ENCODE measurements at places on chromosomes 7 and 10.

DNA sequence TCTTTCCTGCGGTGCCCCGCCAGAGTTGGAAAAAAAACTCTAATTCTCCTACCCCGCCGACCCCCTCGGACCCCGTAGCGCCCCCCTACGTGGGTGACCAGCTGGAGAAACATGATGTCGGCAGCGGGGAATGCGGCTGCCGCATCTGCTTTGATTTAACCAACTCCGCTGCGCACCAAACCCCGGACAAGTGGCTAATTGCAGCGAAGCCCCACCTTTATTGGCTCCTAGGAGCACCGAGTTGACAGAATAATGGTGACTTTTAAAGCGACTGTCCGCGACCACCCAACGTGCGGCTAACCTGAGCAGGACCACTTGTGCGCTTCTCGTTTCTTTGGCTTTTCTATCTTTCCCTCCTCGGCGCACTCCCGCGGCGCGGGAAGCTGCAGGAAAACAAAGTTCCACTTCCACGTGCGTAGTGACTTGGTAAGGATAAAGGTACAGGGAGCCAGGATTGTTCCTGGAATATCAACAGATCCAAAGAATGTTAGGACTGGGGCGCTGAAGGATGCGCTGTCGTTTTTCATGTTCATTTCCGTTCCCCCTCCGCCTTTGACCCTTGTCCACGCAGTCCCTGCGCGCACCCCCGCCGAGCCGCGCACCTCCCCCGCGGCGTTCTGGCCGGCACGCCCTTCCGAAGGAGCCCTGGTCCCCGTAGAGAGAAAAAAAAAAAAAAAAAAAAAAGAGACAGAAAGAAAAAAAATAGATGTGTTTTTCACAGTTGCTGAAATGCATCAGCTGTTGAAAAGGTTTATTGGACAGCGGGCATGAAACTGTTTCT lies 1.4 kb downstream of the WNT16 start:
- no peak for DNase-seq

GRCh38 chr7:106584914-106585759 lies 75.8 kb downstream of the CCDC71L start:
- no peak for DNase-seq

- no peak for DNase-seq
Observed at GRCh38 chr7:15985587-15986384, 299.3 kb upstream of the MEOX2 start.

DNA sequence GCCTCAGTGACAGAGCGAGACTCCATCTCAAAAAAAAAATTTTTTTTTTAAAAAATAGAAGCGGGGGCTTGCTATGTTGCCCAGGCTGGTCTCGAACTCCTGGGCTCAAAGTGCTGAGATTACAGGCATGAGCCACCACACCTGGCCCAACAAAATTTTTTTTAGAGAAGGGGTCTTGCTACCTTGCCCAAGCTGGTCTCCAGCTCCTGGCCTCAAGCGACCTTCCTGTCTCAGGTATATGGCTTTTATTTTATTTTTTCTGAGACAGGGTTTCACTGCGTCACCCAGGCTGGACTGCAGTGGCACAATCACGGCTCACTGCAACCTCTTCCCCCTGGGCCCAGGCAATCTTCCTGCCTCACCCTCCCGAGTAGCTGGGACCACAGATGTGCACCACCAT lies 1.6 kb upstream of the ABHD11 start:
- no peak for DNase-seq

- DNase-seq: no peak
Observed at GRCh38 chr10:22823109-22823508, 104.7 kb upstream of the ARMC3 start.

DNA sequence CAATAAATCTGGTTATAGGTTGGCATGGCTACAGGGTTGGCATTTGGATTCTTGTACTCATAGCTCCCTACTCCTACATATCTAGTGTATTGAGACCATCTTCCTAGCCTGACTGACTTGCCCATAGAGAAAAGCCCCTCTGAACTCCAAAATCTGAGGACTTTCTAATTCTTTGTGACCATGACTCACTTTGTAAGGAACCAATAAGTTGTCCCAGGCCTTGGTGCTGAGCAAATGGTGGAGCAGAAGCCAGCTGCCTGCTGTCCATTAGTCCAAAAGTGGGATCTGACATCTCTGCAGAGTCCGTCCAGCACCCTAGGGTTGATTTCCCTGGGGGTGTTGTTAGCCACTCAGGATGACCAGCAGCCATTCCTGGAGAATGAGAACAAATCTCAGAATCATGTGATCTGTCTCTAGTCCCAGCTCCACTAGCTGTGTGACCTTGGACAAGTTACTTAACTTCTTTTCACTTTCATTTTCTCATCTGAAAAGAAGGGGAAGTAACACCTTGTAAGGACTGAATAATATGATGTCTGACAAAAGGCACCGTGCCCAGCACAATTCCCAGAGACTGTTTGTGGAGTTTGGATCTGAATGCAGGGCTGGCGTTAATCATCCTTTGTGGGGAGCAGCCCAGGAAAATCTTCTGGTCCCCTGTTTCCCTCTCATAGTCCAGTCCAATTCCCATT lies 44.1 kb downstream of the MTURN start:
- no peak for DNase-seq

GRCh38 chr10:59279991-59280505 lies 82.3 kb downstream of the FAM13C start:
- no peak for DNase-seq

DNA sequence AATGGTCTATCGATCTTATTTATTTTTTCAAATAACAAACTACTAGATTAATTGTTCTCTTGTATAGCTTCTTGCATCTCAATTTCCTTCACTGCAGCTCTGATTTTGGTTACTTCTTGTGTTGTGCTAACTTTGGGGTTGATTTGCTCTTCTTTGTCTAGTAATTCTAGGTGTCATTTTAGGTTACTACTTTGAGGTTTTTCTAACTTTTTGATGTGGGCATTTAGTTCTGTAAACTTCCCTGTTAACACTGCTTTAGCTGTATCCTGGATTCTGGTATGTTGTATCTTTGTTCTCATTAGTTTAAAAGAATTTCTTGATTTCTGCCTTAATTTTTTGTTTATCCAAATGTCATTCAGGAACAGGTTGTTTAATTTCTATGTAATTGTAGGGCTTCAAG lies 1188.0 kb downstream of the DNAJB9 start:
- DNase-seq: no peak

GRCh38 chr10:80041162-80041561 lies 37.3 kb upstream of the TMEM254 start:
- DNase-seq: no peak

- no peak for DNase-seq
Observed at GRCh38 chr10:17865351-17865750, 56.2 kb downstream of the MRC1 start.

- DNase-seq: no peak
Observed at GRCh38 chr10:77287647-77288120, 349.9 kb downstream of the KCNMA1 start.

DNA sequence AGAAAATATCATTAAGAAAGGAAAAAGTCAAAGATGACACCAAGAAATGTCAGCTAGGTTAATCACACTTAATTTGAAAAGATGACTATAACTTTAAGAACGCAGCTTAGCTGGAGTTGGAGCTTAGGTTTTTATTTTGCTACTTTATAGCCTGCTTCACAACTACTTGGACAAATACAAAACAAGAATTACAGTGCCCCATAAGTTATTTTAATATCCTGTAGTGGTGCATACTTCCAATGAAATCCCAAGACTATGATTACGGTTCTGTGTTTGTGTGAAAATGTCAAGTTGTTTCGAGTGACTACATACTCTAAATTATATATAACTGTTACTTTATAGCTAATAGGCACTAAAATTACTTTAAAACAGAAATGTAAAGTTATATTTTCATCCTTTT lies 244.6 kb upstream of the MGMT start:
- no peak for DNase-seq

- DNase-seq: no peak
Observed at GRCh38 chr7:66679633-66680244, 51.1 kb downstream of the KCTD7 start.

DNA sequence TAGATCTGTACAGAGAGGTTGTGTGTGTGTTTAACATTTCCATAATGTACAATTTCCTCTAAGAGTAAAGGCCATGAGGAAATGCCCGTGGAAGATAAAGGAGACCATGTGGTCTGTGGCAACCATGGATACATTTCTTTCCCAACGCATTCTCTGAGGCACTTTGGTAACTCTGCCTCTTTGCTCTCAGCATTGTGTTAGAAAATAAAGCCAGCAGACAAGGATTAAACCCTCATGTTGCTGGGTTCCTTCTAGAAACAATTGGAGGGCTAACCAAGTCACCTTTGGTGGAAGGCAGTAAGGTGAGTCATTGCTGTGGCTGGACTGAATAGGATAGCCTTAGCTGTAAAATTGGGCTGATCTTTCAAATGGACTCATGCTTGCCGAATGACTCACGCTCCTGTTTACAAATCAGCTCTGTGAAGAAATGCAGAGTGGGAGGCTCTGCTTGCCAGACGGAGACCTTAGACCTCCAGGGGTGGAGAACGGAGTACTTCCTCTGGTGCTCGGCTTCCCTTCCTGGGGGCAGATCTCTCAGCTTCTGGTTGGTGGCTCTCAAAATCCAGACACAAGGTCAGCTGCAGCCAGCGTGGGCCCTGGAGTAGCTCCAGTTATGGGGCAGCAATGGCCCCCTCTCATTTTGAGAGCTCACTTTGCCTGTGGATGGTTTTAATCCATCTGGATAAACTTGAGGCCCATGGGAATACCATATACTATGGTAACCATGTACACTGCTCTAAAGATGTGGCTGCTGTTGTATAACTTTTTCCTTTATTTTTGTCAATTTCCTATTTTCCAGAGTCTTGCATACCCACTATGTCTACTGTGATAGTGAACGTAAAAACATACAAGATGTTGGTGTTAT lies 137.3 kb downstream of the TCF7L2 start:
- DNase-seq: peak; percentile 80

GRCh38 chr7:38753347-38753746 lies 122.2 kb upstream of the AMPH start:
- no peak for DNase-seq

GRCh38 chr7:44595934-44596635 lies 10.3 kb upstream of the OGDH start:
- DNase-seq: no peak

GRCh38 chr10:21501091-21501490 lies 24.4 kb downstream of the SKIDA1 start:
- no peak for DNase-seq

GRCh38 chr10:45160271-45160670 lies 155.1 kb downstream of the OR13A1 start:
- DNase-seq: no peak

DNA sequence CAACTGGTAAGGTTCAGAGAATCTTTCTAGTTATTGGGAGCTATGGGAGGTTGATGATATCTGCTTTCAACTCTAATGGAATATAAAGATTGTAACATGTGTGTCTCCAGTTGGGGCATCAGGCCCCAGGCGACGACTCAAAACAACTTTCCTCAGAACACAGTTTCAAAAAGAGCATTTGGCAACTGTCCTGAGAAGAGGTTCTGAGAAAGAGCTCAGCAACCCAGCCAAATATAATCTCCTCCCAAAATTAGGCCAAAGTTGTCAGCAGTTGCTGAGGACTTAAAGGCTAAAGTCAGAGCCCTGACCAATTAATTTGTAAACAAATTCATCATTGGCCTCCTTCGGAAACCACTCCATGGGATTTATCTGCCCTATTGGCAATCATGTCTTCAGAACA lies 251.1 kb upstream of the NFE2L3 start:
- no peak for DNase-seq

DNA sequence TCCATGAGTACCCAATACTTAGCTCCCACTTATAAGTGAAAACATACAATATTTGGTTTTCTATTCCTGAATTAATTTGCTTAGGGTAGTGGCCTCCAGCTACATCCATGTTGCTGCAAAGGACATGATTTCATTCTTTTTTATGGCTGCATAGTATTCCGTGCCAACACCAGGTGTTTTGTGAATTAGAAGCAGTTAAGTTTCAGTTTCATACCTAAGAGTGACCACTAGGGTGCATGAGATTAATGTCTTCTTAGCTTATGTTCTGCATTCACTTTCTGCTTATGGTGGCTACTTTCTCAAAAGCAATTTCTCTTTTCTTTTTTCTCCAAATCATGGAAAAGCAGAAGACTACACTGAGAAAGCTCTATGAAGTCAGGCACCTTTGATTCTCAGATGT lies 65.1 kb upstream of the VSTM2A start:
- DNase-seq: no peak

DNA sequence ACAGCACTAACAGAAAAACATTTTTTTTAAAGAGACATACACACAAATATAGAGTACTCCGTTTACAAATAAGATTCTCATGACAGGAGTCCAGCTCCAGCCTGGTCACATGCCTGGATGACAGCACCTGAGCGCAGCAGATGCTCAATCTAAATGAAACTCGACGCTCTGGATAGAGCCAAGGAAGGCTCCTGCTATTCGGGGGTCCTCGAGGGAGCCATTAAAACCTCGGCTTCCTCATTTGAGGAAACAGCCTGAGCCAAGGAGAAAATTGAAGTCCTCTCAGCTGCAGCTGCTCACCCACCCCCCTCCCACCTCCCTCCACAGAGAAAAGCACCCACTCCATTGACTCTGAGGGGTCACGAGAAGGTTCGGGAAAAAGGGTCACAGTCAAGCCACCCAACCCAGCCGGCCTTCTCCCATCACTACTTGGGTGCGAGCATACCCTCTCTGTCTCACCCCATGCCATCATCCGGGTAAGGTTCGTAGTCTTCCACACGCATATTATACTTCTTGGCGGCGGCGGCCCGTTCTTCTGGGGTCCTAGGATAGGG lies 673 bp downstream of the NDUFB8 start:
- DNase-seq: no peak

GRCh38 chr7:105589356-105590077 lies 8.2 kb upstream of the EFCAB10 start:
- peak; percentile 35 for DNase-seq

DNA sequence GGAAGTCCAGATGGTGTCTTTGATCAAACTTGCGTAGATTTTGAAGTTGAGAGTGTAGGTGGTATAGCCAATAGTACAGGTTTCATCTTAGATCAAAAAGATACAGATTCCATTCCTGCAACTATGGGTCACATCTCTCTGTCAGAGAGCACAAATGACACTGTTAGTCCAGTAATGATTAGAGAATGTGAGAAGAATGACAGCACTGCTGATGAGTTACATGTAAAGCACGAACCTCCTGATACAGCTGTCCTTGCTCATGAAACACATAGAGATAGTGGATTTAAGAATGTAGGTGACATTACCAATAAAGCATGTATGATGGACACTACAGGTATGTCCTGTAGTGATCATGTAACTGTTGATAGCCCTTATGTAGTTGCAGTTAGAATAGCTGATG lies 59.1 kb downstream of the LOXL4 start:
- DNase-seq: no peak

GRCh38 chr7:5598261-5598761 lies 174.7 kb upstream of the TNRC18 start:
- DNase-seq: no peak

DNA sequence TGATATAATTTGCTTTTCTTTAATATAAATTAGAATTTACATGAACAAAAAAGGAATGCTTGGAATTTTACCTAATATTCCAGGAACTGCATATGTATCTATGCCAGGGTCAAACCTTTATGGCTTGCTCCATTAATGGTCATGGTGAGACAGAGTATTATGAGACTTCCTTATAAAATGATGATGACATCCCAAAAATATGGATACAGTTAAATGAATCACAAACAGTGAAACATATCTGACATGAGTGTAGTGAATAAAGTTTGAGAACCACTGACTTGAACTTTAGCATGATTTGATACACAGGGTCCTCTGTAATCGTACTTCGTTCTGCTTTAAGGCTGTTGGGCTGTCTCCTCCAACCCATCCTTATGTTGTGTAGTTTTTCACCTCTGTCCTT lies 51.8 kb downstream of the MARCHF5 start:
- no peak for DNase-seq
